HS-27A (cell line): ENCODE measurements at places on chromosomes 16 and 17.

DNA sequence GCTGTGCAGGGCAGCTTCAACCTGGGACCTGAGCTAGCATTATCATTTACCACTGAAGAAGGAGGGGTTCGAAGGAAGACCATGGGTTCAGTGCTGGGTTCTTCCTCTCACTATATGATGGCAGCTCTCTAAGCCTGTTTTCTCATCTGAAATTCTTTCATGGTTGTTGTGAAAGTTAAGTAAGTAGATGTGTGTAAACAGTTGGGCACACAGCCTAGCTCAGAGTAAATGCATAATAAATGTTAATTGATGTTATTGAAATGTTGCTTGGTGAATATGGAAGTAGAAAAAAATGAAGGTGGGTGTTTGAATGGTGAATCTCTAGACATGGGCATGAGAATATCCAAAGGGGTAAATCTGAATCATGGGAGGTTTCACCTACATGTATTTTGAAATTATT, 9.1 kb downstream of the CEP95 start:
- DNase-seq, result no peak

- DNase-seq, result no peak
Measured at GRCh38 chr16:1045310-1045992, 27.1 kb upstream of the SSTR5 start.

DNA sequence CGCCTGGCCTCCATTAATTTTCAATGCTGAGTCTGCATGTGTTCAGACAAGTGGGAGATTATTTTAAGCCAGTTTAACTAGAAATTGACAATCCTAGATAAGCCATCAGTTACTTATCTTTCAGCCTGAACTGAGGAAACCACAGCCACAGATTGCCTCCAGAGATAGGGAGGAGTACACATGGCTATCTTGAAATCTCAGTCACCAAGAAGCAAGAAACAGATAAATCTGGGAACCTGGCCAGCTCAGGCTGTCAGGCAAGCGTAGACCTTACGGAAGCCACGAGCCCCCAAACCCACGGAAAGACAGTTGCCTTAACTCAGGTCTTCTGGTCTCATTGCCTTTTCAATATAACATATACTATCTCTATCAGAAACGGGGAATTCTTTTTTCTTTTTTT, 2.0 kb upstream of the GLG1 start:
- DNase-seq, result no peak

DNA sequence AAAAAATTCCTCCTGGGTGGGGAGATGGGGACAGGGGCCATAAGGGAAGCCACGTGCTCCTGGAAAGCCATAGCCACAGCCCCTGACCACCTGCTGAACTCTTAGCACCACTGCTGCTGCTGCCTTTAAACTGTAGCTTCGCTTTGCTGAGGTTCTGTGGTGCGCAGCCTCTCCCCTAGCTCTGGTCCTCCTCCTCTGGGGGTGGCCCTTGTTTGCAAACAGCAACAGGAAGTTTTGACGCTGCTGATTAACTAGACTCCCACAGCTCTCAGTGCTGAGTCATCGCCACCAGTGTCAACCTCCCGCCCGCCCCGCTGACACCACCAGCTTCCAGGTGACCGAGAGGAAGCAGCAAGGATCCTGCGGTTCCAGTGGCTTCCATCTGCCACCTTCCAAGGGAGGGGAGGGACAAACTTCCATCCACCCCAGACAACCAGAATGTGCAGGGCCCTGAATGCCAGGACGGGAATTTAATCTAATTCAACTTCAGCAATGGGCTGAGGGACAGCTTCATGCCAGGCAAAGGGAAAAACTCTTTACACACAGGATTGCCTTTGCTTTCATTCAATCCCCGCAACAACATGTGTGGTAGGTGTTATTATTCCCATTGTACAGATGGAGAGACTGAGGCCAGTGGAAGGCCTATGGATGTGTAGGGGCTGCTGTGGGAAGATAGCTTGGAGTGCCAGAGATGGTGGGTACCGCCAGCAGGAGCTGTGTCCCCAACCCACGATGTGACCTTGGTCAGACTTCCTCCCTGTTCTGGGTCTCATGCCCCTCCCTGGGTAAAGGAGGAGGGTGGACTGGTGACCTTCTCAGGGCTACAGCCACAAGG, 8.1 kb upstream of the KIFC3 start:
- DNase-seq, result no peak
